Fibroblast of the aortic adventitia (primary cell): ENCODE measurements at places on chromosomes 3 and 15. TPM values are rescaled to one million over a fixed set of nuclear protein-coding genes. Genes with fewer than 3 reads are reported as not detected.

DNA sequence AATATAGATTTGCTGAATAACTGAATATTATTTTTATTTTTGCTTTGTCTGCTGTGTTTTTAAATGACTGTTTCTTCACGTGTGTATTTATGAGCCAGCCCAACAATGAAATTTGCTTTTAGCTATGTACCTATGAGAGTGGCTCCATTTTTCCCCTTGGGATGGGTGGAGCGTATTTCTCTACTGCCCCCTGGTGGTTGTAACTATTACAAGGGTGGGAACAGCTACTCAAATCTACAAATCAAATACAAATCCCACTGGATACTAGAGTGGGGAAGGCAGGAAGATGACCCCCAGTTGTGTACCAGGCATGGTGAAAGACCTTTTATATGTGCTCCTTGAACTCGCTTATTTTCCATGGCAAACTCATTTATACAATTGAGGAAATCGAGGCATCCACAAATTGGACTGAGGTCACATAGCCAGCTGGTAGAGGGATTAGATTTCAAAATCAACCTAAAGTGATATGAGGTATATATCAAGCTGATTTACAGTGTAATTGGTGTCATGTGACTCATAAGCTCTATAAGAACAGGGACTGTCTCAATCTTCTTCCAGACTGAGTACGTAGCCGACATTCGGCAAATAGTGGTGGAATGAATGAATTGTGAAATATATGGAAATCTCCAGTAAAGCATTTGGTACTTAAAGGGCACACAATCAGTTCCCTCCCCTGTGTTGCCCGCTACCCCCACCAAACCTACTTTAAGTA lies 69.5 kb upstream of the VEPH1 start:
- DNase-seq = peak; percentile 71

DNA sequence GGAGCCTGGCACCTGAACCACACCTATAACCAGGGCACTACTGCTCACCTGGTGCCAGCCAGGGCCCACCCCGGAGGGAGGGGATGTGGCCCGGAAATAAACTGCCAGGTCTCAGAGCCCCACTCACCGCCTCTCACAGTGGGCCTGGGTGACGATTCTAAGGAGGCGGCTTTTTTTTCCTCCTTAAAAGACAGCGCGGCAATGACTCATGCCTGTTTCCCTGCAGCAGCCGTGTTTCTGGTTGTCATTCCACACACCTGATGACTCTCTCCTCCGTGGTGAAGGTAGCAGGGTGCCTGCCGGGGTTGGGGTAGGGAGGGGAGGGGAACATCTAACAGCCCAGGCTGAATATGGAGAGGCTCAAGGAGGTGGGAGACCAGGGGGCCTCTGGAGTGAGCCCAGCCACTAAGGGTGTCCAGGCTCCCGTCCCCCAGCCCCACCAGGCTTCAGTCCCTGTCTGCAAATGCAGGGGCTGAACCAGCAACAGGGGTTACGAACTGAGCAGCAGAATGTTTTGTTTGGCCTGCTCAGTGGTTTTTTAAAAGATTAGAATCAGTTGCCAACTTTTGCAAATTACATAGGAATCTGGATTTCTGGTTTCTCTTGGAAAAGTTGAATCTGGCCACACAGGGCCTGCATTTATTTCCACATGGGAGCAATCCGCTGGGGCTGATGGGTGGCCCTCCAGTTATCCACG lies 127.3 kb upstream of the LINGO1 start:
- DNase-seq = peak; percentile 34

DNA sequence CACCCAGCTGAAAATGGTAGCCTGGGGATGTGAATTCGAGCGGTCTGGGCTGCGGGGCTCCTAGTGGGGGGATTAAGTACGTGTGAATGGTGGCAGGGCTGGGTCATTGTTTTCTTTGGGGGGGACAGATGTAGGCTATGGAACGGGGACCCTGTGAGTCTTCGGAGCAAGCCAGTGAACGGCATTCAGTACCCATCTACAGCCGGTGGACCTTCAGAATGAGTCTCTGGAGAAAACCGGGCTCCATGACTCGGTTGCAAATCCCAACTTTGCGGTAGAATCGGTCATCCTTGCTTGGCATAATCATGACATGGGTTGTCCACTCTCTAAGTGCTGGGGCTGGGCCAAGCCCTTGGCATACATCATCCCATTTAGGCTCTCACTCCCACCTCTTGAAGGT lies 7.2 kb upstream of the EOMES start:
- DNase-seq = no peak

DNA sequence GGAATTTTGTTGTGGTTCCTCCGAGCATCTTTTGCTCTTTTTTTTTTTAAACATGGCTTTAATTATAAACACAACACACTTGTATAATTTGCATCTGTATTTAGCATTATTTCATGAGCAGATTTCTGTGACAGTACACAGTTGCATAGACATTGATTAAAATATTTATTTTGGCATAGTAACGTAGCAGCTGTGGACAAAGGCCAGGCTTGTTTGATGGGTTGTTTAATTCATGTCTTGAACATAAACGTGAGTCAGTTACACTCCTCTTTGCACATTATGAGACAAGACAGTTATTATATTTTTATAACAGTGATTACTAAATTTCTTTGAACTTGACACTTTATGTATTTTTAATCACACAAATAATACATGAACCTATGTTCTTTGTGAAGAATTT lies 182.5 kb downstream of the CACNA2D3 start:
- no peak for DNase-seq

GRCh38 chr3:45182915-45183871 lies 37.0 kb upstream of the CDCP1 start:
- DNase-seq = peak; percentile 86

GRCh38 chr15:88949734-88950400 lies 36.7 kb upstream of the MFGE8 start:
- no peak for DNase-seq

DNA sequence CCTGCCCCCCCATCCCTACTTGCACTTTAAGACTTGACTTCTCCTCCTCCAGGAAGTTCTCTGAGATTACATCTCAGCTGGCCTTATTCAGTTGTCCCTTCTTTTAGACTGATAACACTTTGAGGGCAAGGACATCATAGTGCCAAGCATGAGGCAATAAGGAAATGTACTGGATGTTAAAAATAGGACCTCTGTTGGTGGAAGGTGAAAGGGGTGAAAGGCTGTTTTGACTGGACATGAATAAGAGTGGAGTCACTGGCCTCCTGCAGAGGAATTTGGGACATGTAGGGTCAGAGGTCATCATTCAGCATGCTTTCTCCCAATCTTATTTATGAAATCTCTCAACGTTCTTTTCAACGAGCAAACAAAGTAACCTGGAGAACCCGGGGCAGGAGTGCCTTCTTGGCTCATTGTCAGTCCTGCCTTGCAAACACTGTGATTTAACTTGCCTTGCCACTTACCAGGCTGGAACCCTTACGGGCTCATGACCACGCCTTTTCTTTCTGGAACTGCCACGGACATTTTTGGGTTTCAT lies 38.6 kb downstream of the TRIM71 start:
- DNase-seq = no peak

DNA sequence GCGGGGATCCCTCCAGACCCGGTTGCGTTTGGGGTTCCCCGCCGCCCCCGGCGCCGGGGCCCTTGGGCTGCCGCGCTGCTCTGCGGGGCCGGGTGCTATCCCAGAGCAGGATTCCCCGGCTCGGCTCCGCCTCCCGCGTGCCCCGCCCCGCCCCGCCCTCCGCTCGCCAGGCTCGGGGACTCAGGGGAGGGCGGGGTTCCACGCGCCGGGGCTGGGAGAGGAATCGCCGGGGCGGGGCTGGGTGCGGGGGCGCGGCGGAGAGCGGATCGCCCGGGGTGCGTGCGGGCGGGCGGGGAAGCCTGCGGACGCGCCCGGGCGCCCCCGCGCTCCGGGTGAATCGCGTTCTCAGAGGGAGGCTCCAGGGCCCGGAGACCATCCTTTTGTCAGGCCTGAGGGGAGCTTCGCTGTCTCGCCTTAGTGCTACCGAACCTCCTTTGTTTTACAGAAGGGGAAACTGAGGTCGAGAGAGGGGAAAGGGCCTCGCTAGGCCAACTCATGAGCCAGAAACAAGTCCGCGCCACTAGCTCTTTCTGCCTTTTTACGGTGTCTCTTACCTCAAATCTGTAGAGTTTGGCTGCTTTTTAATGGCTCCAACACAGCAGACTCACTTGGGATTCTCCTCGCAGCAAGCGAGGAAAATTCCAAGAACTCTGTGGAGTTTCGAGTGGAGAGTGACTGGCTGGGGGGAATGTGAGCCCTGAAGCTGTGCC lies at the start of gene TMEM158:
Gene TMEM158, minus strand, starts transcription at position 82 of the 710 bp plus-strand sequence. CDS start 260 bp downstream, outside the sequence.
- peak; percentile 57 for DNase-seq

- DNase-seq = no peak
Measured at GRCh38 chr15:59180945-59181600, 25.6 kb upstream of the LDHAL6B start.

- no peak for DNase-seq
Measured at GRCh38 chr3:104669083-104669482, 697.6 kb upstream of the ALCAM start.

DNA sequence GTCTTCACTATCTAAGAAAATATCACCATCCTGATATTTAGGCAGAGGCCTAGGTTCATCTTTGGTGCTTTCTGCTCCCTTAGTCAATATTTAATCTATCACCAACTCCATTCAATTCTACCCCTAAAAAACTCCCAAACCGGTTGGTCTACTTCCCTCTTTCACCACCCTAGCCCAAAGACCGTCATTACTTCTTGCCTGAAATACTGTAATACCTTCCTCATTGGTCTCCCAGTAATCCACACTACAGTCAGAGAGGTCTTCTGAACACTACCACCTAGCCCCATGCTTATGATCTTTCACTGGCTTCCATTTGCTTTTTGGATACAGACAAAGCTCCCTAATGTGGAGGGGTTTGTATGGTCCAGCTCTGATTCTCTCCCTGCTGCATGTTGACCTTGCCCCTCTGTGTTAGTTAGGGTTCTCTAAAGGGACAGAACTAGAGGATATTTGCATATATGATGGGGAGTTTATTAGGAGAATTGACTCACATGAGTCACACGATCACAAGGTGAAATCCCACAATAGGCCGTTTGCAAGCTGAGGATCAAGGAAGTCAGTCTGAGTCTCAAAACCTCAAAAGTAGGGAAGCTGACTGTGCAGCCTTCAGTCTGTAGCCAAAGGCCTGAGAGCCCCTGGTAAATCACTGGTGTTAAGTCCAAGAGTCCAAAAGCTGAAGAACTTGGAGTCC lies 36.4 kb upstream of the ATP2C1 start:
- DNase-seq = no peak

DNA sequence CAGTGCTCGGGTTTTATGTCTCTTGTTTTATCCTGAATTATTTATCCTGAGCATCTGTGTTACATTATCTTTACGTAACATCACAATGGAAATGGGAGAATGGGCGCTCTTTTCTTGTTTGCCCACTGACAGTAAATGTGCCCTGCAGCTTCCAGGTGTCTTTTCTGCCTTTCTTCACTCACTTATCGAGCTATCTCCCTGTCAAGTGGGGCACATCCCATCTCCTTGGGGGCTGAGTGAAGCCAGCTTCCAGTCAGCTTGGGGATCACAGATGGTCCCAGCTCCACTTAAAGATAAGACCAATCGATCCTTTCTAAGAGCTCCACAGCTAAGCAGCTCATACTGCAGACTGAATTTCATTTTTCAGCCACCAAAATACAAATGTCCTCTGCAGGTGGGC lies 125.8 kb downstream of the KBTBD8 start:
- no peak for DNase-seq

- DNase-seq = no peak
Measured at GRCh38 chr15:100254691-100255090, 87.1 kb downstream of the ADAMTS17 start.

Gene GOLGA6B
- not detected in 2 replicates for total RNA-seq

Gene FAM81A
- 0.81 and 2.6 TPM in 2 replicates for total RNA-seq

Gene RLBP1
- total RNA-seq = not detected in 2 replicates

Gene CHAC1
- total RNA-seq = 4.7 and 11.4 TPM in 2 replicates

Gene ILDR1
- not detected in 2 replicates for total RNA-seq

Gene TJP1
- 94.2 and 95.3 TPM in 2 replicates for total RNA-seq
